ENCODE measurements at places on chromosomes 12 and 14. TPM values are rescaled to one million over a fixed set of nuclear protein-coding genes. Genes with fewer than 3 reads are reported as not detected.

DNA sequence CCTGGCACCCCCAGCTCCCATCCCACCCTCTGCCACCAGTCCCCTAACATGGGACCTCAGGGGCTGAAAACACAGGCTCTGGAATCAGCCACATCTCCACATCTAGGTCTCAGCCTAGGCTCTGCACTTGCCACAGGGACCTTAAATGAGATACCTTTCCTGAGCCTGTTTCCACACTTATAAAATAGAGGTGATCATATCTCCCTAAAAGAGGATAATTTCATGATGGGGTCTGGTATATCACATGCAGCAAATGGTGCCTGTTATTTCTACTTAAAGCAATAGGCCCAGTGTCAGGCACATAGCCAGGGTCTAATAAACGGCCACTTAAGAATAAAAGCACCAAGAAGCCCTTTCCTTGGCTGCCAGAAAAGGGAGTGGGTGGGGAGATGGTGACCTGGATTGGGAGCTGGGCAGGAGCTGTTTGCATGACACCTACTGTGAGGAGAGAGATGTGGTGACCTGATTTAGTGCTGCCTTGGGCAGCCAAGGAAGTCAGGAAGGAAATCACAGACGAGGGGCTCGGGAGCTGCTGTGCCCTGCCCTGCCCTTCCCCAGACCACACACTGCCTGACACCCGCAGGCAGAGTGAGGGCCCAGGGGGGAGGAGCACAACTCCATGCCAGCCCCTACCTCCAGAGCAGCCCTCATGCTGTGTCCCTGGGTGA, 71.2 kb downstream of the IRF2BPL start:
- DNase-seq: no peak
- H3K4me1 ChIP-seq: peaks cover 43% of the 10 kb centered on the region
- no peak overlapping the region for H3K4me3 ChIP-seq
- H3K27ac ChIP-seq: peak overlapping the region; percentile 89
- H3K27me3 ChIP-seq: no peaks in the 10 kb centered on the region

DNA sequence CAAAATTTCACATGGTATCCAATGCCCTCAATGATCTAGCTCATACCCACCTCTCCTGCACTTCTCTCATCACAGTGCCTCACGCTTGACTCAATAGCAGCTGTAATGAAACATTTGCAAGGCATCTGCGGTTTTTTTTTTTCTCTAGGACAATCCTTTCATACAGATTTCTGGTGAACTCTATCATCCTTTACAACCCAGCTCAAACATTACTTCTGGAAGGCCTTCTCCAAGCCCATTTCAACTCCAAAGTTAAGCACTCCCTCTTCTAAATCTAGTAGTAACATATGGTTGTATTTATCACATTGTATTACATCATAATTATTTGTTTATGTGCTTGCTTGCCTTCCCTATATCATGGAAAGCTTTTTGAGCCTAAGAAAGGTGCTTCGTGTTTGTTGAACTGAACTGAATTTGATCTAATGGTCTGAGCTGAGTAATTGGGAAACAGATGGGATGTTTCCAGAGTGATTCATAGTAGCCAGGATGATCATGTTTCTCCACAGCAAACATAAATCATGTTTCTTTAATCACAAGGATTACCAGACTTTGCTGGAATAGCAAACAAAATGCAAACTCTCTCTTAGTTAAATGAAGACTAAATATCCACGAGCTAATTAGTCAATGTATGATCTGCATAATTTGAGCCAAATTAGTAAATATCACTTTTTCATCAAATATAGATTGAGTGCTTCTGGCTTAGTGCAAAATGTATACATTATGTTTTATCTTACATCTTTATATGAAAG, 14.3 kb downstream of the CFL2 start:
- no peak overlapping the region for H3K4me3 ChIP-seq
- peaks cover 2% of the 10 kb centered on the region for H3K4me1 ChIP-seq
- peak; percentile 93 for DNase-seq
- peak overlapping the region; percentile 18 for H3K27ac ChIP-seq

- H3K4me1 ChIP-seq: peaks cover 13% of the 10 kb centered on the region
- peak overlapping the region; percentile 86 for H3K27ac ChIP-seq
- peak overlapping the region; percentile 37 for H3K4me3 ChIP-seq
- no peaks in the 10 kb centered on the region for H3K27me3 ChIP-seq
- peak; percentile 86 for DNase-seq
Measured at GRCh38 chr12:50924439-50925341, 27.7 kb upstream of the HIGD1C start.

MAP3K9 gene
- total RNA-seq: 0.28 TPM

GRCh38 chr12:3269594-3269993, 192.4 kb downstream of the TSPAN9 start:
- no peak overlapping the region for H3K27ac ChIP-seq
- no peaks in the 10 kb centered on the region for H3K36me3 ChIP-seq
- no peak for DNase-seq
- H3K4me1 ChIP-seq: 0 out of 2 replicates have a peak, but pooled peaks cover 2% of the 10 kb centered on the region
- no peaks in the 10 kb centered on the region for H3K27me3 ChIP-seq
- no peak overlapping the region for H3K4me3 ChIP-seq

PRIMA1 gene
- total RNA-seq: not detected

DAO gene
- not detected for total RNA-seq

CHGA gene
- not detected for total RNA-seq

- DNase-seq: no peak
- H3K27me3 ChIP-seq: no peaks in the 10 kb centered on the region
- no peak overlapping the region for H3K27ac ChIP-seq
- H3K4me3 ChIP-seq: no peak overlapping the region
Measured at GRCh38 chr14:103581206-103581605, 18.4 kb downstream of the COA8 start.

- no peak overlapping the region for H3K4me3 ChIP-seq
- H3K36me3 ChIP-seq: no peaks in the 10 kb centered on the region
- H3K4me1 ChIP-seq: no peaks in the 10 kb centered on the region
Measured at GRCh38 chr12:116504438-116504837, 54.7 kb upstream of the MAP1LC3B2 start.

All from IMR-90 (cell line).